ENCODE measurements at places on chromosomes 2 and 18. TPM values are rescaled to one million over a fixed set of nuclear protein-coding genes. Genes with fewer than 3 reads are reported as not detected.

DNA sequence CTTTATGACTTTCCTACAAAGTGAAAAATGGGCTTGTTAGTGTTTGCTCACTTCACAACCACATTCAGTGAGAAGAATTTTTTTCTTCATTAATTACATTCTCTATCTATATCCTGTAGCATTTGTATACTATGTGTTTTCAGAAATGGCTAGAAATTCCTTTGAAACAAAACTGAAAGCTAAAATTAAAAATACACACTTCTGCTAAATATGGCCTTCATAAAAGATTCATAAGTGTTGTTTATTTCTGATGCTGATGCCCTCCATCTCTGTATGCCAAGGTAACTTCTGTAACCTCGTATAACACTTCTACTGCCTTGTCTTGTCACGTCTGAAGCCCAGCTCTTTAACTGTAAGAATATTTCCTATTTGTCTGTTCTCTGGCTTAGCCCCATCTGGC, 59.8 kb downstream of the PMAIP1 start:
- no peak for DNase-seq

GRCh38 chr2:74982577-74982976, 24.1 kb downstream of the POLE4 start:
- no peak for DNase-seq

DNA sequence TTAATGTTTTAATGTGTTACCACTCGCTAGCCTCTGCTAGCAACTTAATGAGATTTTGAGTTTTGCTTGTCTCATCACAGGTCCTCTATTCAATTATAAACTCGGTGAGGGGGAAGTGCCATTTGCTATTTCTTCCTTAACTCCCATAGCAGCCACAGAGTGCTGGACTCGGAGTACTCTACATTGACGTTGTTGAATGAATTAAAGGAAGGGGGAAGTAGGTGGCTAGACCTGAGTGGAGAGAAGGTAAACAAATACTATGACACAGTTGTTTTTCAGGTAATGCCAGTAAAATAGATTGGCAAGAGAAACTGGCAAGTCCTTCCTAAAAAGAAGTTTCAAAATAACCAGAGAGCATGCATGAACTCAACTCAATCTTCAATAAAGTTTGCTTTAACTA, 339.3 kb downstream of the HRH4 start:
- no peak for DNase-seq

The KRTCAP3 gene
- total RNA-seq, result 4.4 TPM

The RTP5 gene
- total RNA-seq, result 1.7 TPM

GRCh38 chr2:191894681-191895147, 47.8 kb upstream of the CAVIN2 start:
- DNase-seq, result no peak

The LDLRAD4 gene
- 24.0 TPM for total RNA-seq

The C1QL2 gene
- not detected for total RNA-seq

DNA sequence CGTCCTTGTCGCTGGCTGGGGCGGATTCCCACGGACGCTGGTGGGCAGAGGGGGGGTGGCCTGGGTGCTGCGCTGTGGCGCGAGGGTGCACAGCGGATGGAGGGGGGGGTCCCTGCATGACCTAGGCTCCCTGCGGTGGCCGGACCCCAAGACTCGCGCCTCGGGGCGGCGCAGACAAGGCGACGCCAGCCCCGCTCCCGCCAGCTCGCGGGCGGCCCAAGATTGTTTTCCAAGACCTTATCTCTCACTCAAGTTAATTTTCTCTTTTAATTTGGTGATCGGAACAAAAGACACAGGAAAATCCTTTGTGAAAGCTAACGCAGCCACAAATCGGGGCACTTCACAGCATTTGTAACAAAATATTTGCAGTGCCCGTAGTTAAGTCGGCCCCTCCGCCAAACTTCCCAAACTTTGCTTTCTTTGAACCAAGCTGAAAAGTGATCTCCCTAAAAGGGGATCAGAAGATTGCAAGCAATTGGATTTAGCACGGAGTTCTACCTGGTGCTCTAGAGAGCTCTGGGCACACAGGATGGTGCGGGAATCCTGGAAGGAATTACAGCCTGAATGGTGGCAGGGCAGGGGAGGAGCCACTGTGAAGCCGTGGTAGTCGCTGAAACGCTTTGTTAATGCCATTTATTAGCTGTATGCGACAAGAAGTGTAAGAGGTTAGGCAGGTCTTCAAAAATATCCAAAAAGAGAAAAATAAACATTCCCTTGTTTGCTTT, 4.8 kb upstream of the ID2 start:
- no peak for DNase-seq

DNA sequence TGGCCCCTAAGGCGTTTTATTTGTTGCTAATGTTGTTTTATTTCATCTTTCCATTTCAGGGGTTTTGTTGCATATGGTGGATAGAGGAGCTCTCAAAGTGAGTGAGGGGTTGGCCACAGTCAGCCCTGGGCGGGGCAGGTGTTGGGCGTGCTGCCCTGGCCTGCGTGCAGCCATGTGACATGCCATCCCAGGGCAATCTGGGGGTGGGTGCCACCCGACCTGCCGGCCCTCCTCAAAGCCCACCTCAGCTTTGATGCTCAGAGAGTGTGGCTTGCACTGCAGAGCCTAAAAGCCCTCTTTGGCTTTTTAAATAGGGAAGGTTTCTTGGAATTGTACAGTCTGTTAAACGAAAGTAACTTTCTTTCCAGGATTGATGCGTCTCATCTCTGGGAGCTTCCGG, 18.4 kb downstream of the TSHZ1 start:
- no peak for DNase-seq

The TNP1 gene
- not detected for total RNA-seq

GRCh38 chr2:69311024-69311416, 76.0 kb downstream of the GFPT1 start:
- no peak for DNase-seq

DNA sequence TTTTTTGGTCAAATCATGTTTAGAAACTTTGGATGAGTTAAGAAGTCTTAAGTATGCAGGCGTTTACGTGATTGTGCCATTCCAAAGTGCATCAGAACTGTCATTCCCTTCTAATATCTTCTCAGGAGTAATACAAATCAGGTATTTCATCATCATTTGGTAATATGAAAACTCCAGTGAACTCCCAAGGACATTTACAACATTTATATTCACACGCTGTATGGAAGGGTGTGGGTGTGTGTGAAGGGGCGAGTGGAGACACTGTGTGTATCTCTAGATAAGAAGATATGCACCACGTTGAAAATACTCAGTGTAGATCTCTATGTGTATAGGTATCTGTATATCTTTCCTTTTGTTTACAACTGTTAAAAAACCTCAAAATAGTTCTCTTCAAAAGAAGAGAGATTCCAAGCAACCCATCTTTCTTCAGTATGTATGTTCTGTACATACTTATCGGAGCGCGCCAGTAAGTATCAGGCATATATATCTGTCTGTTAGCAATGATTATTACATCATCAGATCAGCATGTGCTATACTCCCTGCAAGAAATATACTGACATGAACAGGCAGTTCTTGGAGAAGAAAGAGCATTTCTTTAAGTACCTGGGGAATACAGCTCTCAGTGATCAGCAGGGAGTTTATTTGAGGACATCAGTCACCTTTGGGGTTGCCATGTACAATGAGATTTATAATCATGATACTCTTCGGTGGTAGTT, 29.3 kb downstream of the COX7A2L start:
- DNase-seq, result no peak

DNA sequence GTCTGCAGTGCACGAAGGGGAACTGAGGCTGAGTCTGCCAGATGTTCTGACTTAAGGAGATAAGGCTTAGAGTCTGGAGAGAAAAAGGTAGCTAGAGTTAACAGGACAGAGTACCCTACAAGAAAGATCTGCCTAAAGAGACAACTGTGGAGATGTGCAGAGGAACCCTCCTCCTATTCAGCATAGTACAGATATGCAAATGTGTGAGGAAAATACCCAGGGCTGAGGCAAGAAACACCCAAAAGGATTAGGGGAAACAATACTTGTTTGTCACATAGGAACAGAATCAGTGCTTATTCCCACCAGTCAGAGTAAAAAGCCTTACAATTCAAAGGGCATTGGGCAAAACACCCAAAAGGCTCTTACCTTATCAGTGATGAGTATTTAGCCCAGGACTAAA, 67.8 kb downstream of the SS18 start:
- no peak for DNase-seq

GRCh38 chr2:10345126-10345525, 42.4 kb downstream of the HPCAL1 start:
- no peak for DNase-seq

DNA sequence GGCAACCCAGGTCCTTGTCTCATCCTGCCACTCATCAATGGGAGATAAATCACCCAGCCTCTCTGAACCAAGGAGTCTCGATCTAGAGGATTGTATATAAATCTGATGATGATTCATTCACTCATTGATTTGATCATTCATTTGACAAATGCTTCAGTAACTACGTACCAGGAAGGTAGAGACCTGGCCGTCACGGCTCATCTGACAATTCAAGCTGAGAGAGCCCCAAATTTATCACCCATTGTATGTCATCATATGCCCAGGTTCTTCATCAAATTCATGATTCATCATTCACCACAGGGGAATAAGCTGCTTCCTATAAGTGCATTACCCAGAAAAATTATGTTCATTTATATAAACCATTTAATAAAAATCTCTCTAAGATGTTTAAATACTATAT, 116.9 kb downstream of the FAM161A start:
- DNase-seq, result no peak

GRCh38 chr18:51171223-51171622, 26.3 kb downstream of the MEX3C start:
- DNase-seq, result no peak

GRCh38 chr2:44642123-44642857, 280.5 kb downstream of the CAMKMT start:
- no peak for DNase-seq

GRCh38 chr2:198053148-198053547, 248.8 kb downstream of the PLCL1 start:
- DNase-seq, result no peak

DNA sequence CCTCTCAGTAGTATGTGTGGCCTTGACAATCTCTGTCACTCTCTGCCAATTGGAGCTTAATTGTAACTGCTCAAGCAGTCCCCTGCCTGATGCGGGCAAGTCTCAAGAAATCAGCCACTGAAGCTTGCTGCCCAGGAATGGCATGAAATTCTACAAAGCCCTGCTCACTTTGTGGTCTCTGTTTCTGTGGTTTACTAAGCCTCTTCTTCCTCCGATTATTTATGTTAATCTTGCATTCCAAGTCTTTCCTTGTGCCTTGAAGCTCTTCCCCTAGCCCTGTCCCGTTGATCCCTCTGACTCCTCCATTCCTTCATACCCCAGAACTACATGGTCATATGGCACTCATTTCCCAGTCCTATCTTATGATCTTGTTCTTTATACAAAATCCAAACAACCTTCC, 489.3 kb upstream of the CHST9 start:
- no peak for DNase-seq

The IL36RN gene
- total RNA-seq, result not detected

DNA sequence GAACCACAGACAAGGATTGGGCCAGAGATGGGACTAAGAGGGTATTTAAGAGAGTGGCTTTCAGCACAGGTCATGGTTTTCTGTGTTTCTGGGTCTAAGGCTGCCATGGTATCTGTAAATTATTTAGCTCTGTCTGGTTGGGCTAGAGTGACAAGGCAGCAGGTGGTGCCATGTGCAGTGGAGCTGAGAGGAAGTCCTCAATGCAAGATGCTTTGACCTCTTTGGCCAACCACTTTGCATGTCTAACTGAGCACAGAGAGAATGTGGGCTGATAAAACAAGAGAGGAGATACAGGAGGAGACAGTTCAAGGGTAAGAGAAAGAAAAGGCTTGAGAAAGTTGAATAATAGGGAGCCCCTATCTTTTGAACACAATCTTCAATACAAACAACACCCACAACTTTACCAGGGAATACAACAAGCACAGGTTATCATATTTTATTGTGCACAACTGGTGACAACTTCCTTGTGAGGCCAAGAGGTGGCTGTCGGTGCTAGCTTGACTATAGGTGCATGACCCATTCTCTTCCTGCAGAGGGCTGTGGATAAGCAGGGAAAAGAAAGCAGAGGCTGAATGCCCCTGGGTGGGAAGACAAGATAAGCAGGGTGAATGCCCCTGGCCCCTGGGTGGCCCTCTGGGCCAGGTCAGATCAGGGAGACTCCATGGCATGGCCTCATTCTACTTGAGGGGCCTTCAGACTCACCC, 12.3 kb downstream of the FLACC1 start:
- DNase-seq, result no peak

- DNase-seq, result no peak
These were observed 147.1 kb downstream of the CCBE1 start for GRCh38 chr18:59550174-59550516.

The LYPD6B gene
- not detected for total RNA-seq

The RIT2 gene
- not detected for total RNA-seq

- no peak for DNase-seq
These were observed 131.6 kb upstream of the SATB2 start for GRCh38 chr2:199589306-199589705.

DNA sequence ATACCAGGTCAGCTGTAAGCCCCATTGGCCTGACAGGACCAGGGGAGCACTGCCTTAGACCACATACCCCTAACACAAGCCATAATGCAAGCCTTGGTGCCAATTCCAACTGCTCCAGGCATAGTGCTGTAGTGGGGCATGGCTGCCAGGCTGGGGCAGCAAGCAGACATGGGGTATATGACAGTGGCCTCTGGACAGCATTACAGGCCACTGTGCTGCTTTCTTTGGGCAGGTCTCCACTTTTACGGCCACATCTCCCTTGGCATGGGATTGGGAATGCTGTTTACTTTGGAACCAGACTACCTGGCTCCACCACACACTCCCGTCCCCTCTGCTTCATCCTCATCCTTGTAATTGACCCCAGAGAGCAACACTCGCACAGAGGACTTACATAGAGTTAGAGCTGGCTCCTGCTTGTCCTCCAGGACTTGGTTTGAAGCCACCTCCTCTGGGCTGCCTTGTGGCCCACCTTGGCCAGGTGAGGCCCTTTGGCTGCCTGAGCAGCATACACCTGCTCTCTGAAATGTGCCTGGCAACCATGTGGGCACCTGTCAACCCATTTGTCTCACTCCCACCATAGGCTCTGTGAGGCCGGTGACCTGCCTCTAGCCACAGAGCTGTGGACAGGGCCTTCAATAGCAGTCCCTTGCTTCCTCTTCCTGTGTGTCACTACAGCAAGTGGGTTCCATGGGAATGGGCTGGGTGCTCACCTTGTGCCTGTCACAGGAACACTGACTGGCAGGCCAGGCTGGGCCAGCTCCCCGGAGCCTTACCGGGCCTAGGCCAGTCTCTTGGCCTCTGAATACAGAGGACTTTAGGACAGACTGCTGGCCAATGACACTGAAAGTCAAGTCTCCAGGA, 262.6 kb upstream of the HS6ST1 start:
- DNase-seq, result no peak

DNA sequence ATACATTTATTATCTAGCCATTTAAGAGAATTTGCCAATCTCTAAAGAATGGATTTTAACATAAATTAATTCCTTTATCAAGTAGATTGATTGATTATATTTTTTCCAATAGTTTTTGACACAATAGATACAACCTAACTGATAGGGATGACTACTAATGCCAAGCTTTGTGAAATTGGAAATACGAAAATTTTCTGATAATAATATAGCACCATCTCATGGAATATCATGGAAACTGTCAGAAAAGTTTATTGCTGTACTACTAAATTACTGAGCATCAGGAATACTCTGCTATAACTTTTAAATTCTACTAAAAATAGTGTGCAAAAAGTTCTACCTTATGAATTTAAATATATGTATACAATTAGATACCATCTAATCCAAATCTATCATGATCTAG, 101.8 kb upstream of the MAP2 start:
- DNase-seq, result no peak

GRCh38 chr2:40872580-40872979, 420.7 kb upstream of the SLC8A1 start:
- no peak for DNase-seq
